Fibroblast of the aortic adventitia (primary cell): ENCODE measurements at places on chromosomes 12 and 14.

DNA sequence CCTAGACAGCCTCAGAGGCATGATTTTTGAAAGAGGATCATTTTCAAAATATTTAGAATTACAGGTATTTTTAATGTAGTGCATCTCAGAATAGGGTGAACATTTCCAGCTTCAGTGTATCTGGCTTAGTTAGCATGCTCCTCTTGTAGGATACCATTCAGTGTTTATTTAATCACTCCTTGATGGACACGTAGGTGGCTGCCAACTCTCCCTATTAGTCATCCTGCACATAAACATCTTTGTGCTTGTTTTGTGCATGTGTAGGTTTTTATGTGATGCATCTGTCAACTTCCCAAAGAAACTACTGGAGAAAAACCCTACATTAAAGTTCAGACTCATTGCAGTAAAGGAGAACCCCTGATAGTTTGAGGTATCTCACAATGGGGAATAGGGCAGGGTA, 52.5 kb upstream of the RBM19 start:
- no peak for DNase-seq

- no peak for DNase-seq
These were observed 209.7 kb upstream of the BMP4 start for GRCh38 chr14:54166049-54166950.

DNA sequence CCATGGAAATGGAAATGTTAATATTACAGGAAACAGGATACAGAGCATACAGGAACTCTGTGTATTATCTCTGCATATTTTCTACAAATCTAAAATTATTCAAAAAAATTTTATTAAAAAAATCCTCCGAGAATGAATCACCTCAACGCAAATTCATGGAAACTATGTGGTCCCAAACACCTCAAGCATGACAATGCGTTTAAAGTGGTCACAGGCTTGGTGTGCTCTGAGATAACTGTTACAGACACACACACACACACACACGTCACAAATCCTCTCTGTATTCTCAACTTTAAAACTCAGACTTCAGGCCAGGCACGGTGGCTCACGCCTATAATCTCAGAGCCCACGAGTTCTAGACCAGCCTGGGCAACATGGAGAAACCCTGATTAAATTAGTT, 45.3 kb upstream of the MTERF2 start:
- no peak for DNase-seq

GRCh38 chr12:77062846-77063461, 2.4 kb downstream of the E2F7 start:
- DNase-seq = peak; percentile 76

DNA sequence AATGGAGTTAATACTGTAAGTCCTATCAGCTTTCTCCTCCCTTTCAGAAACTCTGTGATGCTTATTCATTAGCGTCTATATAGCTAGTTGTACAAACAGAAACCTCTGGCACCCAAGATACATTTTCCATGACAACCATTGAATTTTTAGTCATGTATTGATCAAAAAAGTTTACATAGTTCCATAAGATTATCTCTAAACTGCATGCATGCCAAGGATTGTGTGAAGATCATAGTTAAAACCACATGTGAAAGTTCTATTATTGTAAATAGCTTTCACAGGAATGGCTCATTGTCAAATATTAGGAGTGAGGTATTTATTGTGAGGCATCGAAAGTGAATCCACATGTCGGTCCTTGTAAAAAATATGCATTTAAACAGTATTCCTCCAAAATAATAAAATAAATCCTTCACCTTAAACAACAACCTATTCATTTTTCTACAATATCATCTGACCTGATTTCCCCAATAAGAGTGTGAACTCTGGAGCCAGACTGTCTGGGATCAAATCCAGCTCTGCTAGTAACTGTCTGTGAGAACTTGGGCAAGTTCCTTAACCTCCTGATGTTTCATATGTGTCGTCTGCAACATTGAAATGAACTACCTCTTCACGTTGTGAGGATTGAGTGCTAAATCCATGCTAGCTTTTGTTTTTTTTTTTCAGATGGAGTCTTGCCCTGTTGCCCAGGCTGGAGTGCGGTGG, 10.6 kb upstream of the CDKL1 start:
- peak; percentile 68 for DNase-seq
